ENCODE measurements at places on chromosomes 3 and 15.

- DNase-seq, result no peak
Observed at GRCh38 chr3:102295756-102296155, 139.1 kb upstream of the ZPLD1 start.

DNA sequence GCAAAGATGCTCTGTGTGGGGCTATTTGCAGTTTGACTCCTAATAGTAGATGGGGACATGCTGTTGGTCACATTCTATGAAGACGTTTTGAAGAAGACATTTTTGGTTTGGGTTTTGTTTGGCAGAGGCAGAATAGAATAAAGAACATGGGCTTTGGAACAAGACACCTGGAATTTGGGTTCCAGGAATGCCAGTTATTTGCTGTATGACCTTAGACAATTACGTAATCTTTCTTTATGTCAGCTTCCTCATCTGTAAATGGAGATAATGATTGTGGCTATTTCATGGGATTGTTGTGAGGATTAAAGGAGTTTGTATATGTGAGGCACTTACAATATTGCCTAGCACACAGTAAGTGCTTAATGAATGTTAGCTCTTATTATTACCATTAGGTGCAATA is 91.6 kb downstream of the MESD start:
- no peak for DNase-seq

- DNase-seq, result no peak
Observed at GRCh38 chr15:85681386-85681785, 113.3 kb downstream of the KLHL25 start.

- DNase-seq, result no peak
Observed at GRCh38 chr3:154933581-154933980, 146.5 kb upstream of the MME start.

DNA sequence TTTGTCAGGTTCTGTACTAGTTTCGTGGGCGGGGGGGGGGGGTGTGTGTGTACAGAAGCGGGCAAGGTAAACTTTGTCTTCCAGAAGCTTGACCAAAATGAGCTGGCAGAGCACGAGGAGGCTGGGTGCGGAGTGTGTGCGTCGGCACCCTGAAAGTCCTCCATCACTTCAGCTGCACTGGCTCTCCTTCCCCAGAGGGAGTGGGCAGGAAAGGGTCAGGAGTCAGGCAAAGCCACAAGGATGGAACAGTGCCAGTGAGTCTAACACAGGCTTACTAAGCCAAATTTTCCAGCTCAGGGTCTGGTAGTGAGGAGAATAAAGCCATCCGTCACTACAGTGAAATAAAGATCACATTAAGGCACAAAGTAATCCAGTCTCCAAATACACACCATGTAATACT is 11.9 kb upstream of the SH3GL3 start:
- no peak for DNase-seq

GRCh38 chr15:63939531-63940130 is 105.9 kb upstream of the HERC1 start:
- DNase-seq, result no peak

- DNase-seq, result no peak
Observed at GRCh38 chr3:196051282-196052076, 30.4 kb downstream of the TFRC start.

Data from stimulated activated CD4-positive, alpha-beta T cell treated with anti-CD3 and anti-CD28 coated beads, Interleukin-1b, Interleukin-23, amount 100 ng/mL, for 4 hours (primary cell).